ENCODE measurements at places on chromosomes 4 and X. TPM values are rescaled to one million over a fixed set of nuclear protein-coding genes. Genes with fewer than 3 reads are reported as not detected.

GRCh38 chrX:77003956-77004355, 443.2 kb upstream of the FGF16 start:
- DNase-seq: no peak

DNA sequence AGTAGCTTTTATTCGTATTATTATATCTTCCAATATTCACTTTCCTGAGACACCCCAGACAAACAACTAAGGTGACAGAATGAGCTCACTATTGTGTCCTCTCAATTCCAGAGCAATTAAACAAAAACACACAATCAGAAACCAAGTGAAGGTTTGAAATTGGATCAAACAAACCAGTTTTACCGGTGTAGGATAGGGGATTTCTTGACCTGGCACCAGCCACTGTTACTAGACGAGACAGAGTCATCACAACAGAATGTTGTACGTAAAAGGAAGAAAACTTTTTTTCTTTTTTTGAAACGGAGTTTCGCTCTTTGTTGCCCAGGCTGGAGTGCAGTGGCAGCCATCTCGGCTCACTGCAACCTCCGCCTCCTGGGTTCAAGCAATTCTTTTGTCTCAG, 43.7 kb downstream of the LDOC1 start:
- no peak for DNase-seq

GRCh38 chr4:130705023-130705422, 1609.1 kb downstream of the C4orf33 start:
- DNase-seq: no peak

DNA sequence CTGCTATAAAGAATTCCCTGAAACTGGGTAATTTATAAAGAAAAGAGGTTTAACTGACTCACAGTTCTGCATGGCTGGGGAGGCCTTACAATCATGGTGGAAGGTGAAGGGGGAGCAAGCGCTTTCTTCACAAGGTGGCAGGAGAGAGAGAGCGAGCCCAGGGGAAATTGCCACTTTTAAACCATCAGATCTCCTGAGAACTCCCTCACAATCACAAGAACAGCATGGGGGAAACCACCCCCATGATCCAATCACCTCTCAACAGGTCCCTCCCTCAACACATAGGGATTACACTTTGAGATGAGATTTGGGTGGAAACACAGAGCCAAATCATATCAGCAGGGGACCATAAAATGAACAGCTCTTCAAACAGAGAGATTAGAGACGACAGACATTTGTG, 198.6 kb downstream of the MAGEB5 start:
- DNase-seq: no peak

GRCh38 chr4:6720202-6720699, 4.3 kb downstream of the BLOC1S4 start:
- peak; percentile 73 for DNase-seq

DNA sequence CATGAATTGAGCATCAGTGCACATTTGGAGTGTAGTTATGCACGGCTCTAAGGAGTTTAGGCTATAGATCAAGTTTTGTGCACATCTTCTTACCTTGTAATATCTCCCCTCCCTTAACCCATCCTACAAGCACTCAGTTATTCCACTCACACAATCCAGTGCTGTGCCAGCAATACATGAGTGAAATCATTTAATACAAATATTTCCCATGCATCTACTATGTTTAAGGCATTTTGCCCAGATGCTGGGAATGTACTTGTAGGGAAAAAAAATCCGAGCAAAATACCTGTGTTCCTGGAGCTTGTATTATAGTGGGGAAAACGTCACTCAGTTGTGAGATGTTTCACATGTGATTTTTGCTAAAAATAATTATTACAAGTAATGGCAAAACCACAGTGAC, 191.6 kb upstream of the LDB2 start:
- no peak for DNase-seq

DNA sequence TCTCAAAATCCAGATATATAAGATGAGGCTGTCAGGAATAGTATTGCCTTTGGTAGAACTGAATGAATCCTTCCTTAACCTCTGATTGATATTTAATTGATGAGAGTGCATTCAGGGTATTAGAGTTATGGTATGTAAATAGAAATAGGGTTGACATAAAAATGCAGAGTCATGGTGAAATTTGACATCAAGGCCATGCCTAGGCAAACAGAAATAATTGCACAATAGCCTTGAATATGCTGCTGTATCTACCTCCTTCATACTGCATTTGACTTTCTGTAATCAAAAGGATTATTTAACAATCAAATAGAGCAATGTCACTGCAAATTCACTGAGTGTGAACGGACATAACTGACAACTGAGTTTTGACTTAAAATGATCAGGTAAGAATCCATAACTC, 1316.3 kb downstream of the STIM2 start:
- DNase-seq: no peak

DNA sequence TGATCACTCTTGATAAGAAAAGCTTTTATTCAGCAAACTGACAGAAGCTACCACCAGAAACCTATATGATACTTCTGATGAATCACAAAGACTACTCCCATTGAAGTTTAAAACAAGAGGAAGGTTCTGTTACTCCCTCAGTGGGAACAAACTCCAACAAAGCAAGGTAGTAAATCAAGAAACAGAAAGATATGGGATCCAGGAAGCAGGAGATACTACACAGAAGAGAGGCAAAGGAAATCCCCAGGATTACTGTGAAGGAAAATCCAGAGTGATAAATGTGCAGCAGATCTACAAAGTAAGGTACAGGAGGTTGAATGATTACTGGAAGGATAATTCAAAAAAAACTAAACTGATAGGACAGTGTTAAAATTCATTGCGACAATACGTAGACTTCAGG, 222.4 kb downstream of the HHIP start:
- no peak for DNase-seq

DNA sequence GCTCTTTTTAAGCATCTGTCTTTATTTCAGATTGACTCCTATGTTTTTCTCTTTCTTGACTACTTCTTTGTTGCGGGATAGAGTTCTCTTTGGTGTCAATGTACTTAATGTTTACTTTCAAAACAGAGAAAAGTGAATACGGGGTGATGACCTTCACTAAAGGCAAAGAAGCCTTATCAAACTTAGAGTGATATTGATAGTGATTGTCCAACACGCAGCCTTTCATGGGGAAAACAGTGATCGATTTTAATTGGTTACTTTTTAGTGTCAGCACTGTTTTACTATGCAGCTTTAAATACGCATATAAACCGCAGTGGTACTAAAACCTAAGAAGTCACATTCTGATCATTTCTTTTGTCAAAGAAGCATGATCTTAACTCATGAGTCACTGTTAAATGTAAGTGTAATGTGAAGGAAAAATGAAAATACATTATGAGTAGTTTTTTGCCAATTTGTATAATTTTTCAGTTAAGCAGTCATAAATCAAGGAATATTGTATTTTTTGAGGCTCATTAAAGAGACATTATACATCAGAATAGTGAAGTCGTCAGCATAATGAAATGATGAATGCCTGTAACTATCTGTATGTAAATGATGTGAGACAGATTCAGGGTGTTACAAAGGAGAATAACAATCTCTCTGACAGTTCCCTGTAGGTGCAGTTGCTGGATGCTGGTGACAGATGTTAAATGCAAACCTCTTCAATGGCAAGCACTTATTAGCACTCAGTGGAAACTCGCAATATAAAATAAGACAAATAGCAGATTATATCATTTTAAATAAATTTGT, 2082.8 kb upstream of the TENM3 start:
- DNase-seq: no peak

DNA sequence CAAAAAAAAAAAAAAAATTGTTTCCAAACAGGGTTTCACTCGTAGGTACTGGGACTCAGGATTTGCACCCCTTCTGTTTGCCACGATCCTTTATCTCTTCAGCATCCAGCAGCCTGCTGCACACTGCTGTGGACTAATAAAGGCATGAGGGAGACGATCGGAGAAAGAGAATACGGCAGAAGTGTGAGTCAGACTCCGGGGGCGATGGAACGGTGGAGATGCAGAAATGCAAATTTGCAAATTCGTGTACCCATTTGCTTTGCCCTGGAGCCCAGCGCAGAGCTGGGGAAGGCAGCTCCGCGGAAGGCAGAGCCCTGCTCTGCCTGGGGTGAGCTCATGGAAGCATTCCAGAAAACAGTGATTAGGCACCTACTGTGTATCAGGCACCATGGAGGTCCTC, 270.3 kb downstream of the ASMT start:
- no peak for DNase-seq

- DNase-seq: no peak
Observed at GRCh38 chrX:128599632-128600031, 547.4 kb upstream of the ACTRT1 start.

DNA sequence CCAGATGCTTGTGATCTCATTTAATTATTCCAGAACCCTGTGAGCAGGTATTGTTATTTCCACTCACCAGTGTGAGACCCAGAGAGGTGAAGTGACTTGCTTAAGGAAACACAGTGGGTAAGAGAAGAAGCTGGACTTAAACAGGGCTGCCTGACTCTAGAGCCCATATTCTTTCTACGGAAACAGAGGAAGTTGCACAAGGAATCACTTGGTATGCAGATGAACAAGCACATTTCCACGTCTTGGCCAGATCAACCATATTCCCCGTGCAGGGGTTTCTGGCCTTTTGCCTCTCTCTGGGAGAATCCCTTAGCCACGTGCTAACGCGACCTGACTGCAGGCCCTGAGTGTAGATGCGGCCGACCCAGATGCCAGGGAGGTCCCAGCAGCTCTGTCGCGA, 195.5 kb upstream of the ATP6AP2 start:
- no peak for DNase-seq

DNA sequence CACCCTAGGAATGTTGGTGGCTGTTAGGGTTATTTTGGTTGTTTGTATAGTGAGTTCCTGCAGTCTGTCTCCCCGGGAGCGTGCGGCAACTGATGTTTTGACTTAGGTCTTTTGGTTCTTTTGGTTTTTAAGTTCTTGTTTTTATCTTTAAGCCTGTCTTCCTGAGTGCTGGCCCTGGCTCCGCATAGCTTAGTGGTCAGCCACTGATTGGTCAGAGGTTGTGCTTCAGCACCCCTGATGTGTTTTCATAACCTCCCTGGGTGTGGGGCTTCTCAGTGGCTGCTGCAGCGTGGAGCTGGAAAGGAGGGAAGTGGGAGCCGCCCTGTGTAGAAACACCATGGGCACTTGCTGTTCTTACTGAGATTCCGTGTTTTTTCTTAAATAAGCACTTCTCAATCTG, 5.1 kb downstream of the PIGG start:
- peak; percentile 67 for DNase-seq

DNA sequence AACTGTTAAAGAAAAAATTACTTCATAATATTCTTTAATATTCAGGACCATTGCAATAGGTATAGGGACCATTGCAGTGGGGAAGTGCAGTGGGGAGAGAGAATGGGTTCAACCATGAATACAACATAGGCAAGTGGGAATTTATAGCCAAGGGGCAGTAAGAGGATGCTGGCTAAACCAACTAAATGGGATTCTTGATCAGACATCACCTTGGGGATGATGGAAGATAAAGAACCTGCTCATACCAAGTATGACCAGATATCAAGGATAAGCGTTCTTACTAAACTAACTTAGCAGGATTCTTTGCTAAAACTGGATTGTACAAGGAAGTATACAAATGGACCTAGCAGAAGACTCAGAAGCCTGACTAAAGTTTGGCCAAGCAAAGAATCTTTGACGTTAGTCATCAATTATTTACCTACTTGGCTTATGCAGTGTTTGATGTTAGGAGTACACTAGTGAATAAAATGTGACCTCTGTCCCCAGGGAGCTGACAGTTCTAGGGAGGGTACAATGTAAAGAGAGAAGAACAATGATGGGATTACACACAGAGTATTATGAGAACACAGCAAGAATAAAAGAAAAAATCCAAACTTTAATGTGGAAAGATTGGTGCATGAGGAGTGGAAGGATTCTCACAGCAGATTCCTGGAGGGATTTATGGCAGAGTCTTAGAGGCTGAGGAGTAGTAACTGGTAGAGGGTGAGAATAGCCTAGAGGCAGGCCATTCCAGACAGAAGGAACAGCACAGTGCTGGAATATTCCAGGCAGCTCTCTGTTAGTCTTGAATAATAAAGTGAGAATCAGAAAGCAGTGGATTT, 54.7 kb upstream of the MYOZ2 start:
- DNase-seq: no peak

- no peak for DNase-seq
Observed at GRCh38 chr4:1357356-1358248, 10.6 kb downstream of the UVSSA start.

DNA sequence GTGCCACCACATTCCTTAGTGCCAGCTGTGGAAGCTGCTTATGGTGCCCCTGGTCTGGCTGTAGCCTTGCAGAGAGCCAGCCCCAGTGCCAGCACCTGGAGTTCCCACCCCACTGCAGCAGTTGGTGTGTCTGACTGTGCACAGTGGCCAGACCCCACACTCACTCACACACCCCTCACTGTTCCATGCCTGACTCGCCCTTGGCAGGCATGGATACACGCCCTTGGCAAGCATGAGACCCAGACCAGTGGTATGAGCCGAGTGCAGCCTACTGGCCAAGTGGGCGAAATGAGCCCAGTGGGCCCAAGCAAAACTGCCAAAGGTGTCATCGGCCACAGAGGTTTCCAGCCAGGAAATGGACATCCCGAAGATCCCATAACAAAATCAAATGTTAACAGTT, 27.4 kb downstream of the NAA11 start:
- DNase-seq: no peak

GRCh38 chr4:79611026-79611425, 203.0 kb upstream of the GK2 start:
- DNase-seq: no peak

DNA sequence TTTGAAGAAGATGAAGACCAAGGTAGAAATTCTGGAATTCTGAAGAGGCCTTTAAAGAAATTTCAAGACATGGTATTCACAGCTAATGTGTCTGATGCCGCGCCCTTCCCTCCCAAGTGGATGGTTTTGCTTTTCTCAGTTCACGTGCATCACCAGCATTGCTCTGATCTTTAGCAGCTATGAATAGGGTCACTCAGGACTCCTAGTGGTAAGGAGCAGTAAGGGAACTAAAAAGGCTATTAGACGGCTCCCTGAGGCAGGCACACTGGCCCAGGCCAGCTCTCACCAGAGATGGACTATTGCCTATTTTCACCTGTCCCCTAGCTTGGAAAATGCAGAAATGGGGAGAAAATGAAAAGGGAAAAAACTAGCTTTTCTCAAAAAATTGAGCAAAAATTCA, 447.5 kb upstream of the RASGEF1B start:
- no peak for DNase-seq

Gene ZNF157
- 0.19 TPM for total RNA-seq

Gene MAMLD1
- 1.9 TPM for total RNA-seq

Gene DRD5
- total RNA-seq: 0.16 TPM

Gene ADH1A
- total RNA-seq: not detected

Gene CXCL1
- total RNA-seq: 0.97 TPM

Gene GAGE1
- not detected for total RNA-seq
